Brain (organoid and tissue), 16 donors: ENCODE measurements at places on chromosomes 2 and 18. TPM values are rescaled to one million over a fixed set of nuclear protein-coding genes. Genes with fewer than 3 reads are reported as not detected.

Gene SLC4A3
- 16.6 TPM for polyA plus RNA-seq

Gene CNPPD1
- polyA plus RNA-seq: 68.9 TPM

Gene TCF23
- not detected for polyA plus RNA-seq

Gene CCDC178
- 2.8 TPM for polyA plus RNA-seq

Gene RPS27A
- 885 TPM for polyA plus RNA-seq

Gene SCYGR4
- polyA plus RNA-seq: not detected

Gene IL36RN
- not detected for polyA plus RNA-seq

Gene SP9
- 0.61 TPM for polyA plus RNA-seq

Gene SKOR2
- not detected for polyA plus RNA-seq

Gene GALNT5
- not detected for polyA plus RNA-seq

Gene ABCG8
- polyA plus RNA-seq: not detected

Gene POMC
- 2.5 TPM for polyA plus RNA-seq

Gene LIMS4
- polyA plus RNA-seq: not detected
